NCI-H2029 treated with DMSO at 0.1 percent for 48 hours (cell line): ENCODE measurements at places on chromosomes 3 and 15.

DNA sequence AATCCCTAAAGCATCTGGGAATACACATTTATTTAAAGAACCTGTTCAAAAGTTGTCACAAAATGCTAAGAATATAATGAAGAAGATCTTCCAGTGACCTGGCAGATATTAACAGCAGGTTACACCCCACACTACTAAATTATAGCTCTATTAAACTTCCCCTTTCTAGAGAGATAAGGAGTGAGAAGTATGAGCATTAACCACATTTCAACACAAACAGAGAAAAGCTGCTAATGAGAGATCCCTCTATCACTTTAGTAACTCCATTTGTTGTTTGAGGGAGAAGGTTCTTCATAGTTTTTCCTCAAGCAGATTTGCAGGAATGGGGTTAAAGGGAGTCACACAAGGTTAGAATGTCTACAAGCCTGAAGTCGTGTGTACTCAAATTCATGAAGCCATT, 3.6 kb downstream of the COL8A1 start:
- DNase-seq: no peak

DNA sequence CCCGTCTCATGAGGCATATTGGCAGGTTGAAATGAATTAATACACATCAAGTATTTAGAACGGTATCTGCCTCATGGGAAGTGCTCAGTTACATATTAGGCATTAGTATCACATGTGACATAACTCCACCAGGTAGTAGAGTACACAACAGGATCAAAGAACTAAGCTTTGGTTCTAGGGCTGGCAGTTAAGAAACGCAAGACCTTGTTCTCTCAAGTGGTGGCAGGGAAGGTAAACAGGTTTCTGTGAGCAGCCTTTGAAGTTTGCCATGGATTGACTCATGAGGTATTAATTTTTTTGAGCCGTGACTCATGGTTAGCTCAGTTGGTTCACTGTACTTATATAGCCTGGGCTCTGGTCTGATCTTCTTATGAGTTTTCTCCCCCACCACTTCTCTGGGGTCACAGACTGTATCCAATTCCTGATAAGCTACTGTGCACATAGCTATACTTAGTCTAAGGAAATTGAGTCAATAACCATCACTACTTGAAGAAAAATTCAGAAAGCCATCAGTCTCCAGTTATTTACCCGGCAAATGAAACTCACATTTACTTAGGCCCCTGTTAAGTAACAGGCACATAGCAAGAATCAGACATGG, 155.6 kb upstream of the STT3B start:
- no peak for DNase-seq

- DNase-seq: no peak
Observed at GRCh38 chr3:66729687-66730393, 229.0 kb upstream of the LRIG1 start.

DNA sequence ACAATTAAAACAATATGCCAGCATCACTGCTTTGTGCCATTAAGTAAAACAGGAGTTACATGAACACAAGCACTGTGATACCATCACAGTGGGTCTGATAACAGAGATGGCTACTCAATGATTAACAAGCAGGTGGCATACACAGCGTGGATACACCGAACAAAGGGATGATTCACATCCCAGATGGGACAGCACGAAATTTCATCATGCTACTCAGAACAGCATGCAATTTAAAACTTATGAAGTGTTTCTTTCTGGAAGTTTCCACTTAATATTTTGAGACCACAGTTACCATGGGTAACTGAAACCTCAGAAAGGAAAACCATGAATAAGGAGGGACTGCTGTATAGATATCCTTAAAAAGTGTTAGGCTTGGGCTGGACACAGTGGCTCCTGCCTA, 44.5 kb downstream of the SLC24A1 start:
- DNase-seq: no peak

DNA sequence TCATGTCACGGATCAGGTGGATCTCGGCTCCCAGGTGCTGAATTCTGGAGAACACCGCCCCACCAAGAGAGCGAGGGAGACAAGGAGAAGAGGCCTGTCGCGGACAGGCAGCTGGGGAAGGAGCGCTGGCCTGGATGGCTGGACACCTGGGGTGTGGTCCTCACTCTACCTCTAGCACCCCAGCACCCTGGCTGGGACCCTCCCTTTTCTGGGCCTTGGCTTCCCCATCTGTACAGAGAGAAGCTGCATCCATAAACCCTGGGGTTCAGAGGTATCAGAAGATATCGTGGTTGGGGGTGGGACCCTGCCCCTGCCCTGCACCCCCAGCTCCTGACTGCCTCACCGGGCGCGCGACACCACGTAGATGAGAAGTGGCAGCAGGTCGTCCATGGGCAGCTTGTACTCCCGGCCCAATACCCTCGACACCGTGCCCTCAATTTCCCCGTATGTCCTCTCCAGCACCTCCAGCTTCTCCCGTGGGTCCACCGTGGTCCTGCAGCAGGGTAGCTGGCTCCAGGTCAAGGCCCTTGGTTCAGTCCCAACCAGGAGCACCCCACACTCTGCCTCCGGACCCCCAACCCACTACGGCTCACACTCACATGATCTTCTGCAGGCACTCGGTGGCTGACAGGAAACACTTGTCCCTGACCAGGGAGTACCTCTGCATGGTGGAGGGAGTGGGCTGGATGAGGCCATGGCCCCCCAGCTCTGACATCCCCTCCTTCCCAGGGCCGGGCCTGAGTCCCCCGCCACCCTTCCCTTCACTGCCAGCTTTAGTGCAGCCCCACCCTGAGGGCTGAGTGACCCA, 21.7 kb downstream of the ALS2CL start:
- DNase-seq: no peak

GRCh38 chr15:65394936-65395335, 17.1 kb upstream of the IGDCC3 start:
- no peak for DNase-seq

DNA sequence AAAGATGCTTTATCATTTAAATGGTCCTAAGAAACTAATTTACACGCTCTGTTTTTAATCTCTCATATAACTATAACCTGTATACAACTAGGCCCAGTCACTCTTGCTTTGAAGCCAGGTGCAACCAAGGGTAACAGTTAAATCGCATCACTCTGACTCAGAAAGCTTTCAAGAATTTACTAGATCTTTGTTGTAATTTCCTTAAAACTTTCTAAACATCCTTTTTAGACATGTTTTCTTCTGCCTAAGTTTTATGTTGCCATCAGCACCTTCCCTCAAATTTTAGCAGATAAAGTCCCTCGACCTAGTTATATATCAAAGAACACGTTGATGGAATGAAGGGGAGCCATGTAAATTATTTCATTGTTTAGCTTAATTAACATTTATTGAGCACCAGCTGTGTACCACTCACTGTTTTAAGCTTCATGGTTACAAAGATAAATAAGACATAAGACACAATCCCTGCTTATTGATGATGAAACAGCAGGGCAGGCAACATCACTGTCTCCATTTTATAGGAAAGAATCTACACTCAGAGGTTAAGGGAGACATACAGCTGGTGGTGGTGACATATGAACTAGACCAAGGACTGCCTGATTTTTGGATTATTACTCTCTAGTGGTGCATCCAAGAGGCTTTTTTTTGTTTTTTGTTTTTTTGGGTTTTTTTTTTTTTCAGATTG, 101.0 kb downstream of the CD200R1L start:
- DNase-seq: no peak

DNA sequence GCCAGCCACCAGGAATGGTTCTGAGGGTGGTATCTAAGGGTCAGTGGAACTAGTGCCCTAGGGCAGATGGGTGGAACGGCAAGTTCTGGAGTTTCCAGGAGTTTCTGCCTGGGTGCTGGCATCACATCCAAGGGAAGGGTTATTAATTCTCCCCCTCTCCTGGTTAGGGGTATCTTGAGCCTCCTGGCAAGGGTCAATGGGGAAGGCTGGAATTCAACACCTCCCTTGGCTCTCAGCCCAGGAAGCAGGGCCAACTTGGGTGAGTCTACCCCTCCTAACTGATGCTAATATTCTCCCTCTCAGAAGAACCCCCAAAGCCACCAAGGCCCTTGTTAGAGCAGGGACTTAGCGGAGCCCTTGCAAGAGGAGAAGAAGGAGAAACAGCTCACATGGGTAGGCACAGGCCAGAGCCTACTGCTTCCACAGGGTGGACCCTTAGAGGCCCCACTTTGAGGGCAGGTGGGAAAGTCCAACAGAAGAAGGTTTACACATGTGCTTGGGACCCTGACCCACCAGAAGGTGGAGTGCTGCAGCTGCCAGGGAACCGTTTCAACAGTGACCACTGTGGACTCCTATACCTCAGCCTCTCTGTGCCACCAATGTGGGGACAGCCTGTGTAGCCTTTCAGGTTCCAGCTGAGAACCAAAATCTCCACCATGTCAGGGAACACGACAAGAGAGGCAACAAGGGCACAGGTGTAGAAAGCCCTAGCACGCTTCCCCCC, 3.3 kb downstream of the TMEM115 start:
- no peak for DNase-seq

GRCh38 chr3:95354489-95354888, 1291.6 kb downstream of the NSUN3 start:
- no peak for DNase-seq

DNA sequence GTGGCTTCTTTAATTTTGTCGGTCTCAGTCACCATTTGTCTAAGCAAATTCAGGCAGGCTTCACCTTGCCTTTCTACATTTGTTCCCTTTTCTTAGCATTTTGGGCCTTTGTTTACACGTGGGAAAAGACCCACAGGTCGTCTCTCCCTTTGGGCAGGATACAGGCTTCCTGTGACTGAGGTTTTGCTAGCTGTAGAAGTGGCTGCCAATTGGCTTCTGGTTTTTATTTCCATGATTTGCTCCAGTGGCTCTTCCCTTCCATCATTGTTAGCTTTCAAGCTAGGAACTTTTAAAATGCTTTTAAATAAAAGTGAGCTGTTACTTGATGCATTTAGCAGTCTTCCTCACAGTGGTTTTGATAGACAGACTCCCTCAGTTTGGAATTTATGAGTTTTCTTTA, 37.3 kb downstream of the MLH1 start:
- DNase-seq: no peak
